ENCODE measurements at places on chromosomes 16 and 17.

DNA sequence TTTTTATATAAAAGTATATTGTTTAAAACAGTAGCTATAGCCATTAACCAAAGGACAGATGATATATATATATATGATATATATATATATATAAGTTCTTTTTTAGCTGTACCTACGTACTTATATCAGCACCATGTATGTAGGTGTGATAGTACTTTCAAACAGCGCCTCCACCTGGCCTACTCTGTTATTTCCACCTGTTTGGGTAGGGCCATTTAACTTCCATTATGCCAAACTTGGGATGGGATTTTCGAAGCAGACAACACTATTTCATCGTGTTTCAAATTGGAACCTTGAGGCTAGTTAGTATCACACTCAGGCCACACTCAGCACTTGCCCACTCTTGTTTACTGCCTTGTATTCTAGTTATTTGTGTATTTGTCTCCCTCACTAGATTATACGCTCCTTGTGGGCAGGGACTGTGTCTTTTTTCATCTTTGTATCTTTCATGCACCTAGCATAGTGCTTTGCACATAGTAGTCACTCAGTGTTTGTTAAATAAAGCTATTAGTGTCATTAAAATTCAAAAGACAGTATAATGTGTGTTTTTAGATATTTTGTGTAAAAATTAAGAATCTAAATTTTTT lies 11.8 kb upstream of the CLTC start:
- peak; percentile 38 for DNase-seq

GRCh38 chr16:10153985-10154384 lies 28.2 kb downstream of the GRIN2A start:
- DNase-seq, result no peak

DNA sequence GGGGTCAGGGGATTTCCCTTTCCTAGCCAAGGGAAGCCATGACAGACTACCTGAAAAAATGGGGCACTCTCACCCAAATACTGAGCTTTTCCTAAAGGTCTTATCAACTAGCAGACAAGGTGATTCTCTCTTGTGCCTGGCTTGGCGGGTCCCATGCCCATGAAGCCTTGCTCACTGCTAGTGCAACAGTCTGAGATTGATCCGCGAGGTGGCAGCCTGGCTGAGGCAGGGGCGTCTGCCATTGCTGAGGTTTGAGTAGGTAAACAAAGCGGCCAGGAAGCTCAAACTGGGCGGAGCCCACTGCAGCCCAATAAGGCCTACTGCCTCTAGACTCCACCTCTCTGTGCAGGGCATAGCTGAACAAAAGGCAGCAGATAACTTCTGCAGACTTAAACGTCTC lies 152.6 kb upstream of the PMFBP1 start:
- no peak for DNase-seq

- no peak for DNase-seq
Measured at GRCh38 chr17:65430209-65430833, 131.1 kb downstream of the AXIN2 start.

GRCh38 chr17:37138571-37139120 lies 189.9 kb downstream of the AATF start:
- no peak for DNase-seq

DNA sequence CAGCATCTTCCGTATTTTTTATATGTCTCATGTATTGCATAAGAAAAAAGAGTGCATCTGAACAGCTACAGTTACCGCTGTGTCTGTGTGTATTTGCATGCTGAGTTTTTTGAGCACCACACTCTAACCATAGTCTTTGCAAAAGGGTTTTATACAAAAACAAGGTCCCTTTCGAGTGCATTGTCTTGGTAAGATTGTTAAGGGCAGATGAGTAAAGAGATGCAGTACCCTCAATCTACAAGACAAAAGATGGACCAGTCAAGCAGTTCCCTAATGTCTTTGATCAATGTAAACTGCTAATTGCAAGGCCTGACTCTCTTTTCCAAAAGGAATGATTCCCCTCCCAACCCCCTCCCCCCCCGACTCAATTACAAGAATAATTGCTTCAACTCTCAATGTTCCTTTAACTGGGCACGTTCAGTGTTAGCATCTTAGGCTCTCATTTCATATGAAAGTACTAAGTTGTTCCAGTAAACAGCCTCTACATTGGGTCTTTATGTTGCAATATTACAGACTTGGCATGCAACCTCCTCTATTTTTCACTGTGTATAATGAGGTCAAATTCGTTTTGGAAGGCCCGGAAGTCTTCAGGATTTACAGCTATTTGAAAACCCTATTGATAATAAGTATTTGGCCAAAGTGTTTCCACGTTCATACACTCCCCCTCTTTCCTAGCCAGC lies 471.4 kb upstream of the RBFOX1 start:
- no peak for DNase-seq

DNA sequence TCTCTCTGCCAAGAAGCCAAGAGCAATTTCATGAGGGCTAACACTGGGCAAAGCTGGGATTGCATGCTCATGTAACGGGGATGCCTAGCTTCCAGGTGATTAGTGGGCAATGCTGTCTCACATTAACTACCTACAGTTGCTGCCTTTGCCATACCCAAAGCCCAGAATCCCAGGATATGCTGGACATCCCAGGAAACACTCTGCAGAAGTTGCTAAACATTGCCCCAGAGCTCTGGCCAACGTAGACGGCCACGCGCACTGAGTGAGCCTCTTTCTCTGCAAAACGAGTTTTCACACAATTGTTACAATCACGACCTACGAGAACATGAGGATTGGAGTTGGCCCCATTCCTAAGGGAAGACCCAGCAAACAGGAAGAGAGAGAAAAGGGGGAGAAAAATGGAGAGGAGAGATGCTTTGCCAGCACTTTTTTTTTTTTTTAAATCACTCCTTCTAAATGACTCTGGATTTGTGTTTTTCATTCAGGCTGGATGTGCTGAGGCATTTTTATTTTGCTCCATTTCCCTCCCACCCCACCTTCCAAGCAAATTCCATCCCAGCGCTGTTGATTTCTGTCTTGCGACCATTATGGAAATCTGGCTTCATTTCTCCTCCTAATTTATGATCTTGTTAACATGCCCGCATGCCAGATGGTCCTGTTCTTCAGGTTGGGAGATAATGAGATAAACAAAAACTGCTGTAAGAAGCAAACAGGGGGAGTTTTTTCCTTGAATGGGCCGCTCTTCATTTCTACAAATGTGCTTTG lies 112.8 kb upstream of the DNAH9 start:
- DNase-seq, result no peak

All from NB4 (cell line).